Naive thymus-derived CD4-positive, alpha-beta T cell (primary cell): ENCODE measurements at places on chromosomes 5 and 9. TPM values are rescaled to one million over a fixed set of nuclear protein-coding genes. Genes with fewer than 3 reads are reported as not detected.

- no peaks in the 10 kb centered on the region for H3K36me3 ChIP-seq
- no peak overlapping the region for H3K4me3 ChIP-seq
- peaks cover 11% of the 10 kb centered on the region for H3K4me1 ChIP-seq
- no peaks in the 10 kb centered on the region for H3K27me3 ChIP-seq
Measured at GRCh38 chr5:172285226-172286143, 1.9 kb upstream of the UBTD2 start.

The PCDHA12 gene
- total RNA-seq: not detected in 2 replicates

The AGXT2 gene
- total RNA-seq: not detected

- no peak overlapping the region for H3K4me3 ChIP-seq
- no peak overlapping the region for H3K27ac ChIP-seq
- no peaks in the 10 kb centered on the region for H3K27me3 ChIP-seq
- DNase-seq: no peak
- H3K4me1 ChIP-seq: no peaks in the 10 kb centered on the region
Measured at GRCh38 chr5:35213608-35214007, 16.7 kb downstream of the PRLR start.

The PTPN3 gene
- total RNA-seq: not detected

- no peak overlapping the region for H3K4me3 ChIP-seq
- no peaks in the 10 kb centered on the region for H3K36me3 ChIP-seq
- H3K27ac ChIP-seq: no peak overlapping the region
- no peaks in the 10 kb centered on the region for H3K27me3 ChIP-seq
- no peaks in the 10 kb centered on the region for H3K4me1 ChIP-seq
Measured at GRCh38 chr9:20865347-20865746, 166.1 kb downstream of the HACD4 start.

GRCh38 chr5:152912924-152913323 is 507.8 kb upstream of the NMUR2 start:
- H3K27me3 ChIP-seq: no peaks in the 10 kb centered on the region
- H3K4me1 ChIP-seq: no peaks in the 10 kb centered on the region
- no peaks in the 10 kb centered on the region for H3K36me3 ChIP-seq
- H3K4me3 ChIP-seq: no peak overlapping the region

- H3K27me3 ChIP-seq: no peaks in the 10 kb centered on the region
- H3K36me3 ChIP-seq: no peaks in the 10 kb centered on the region
- no peak overlapping the region for H3K27ac ChIP-seq
- H3K4me1 ChIP-seq: no peaks in the 10 kb centered on the region
- no peak overlapping the region for H3K4me3 ChIP-seq
Measured at GRCh38 chr9:73038089-73038509, 85.2 kb upstream of the ALDH1A1 start.

- no peaks in the 10 kb centered on the region for H3K4me1 ChIP-seq
- no peaks in the 10 kb centered on the region for H3K27me3 ChIP-seq
- no peaks in the 10 kb centered on the region for H3K36me3 ChIP-seq
- no peak for DNase-seq
- H3K4me3 ChIP-seq: no peak overlapping the region
Measured at GRCh38 chr5:34550247-34550646, 105.9 kb upstream of the RAI14 start.

- H3K27ac ChIP-seq: no peak overlapping the region
- no peaks in the 10 kb centered on the region for H3K27me3 ChIP-seq
- DNase-seq: no peak
- no peaks in the 10 kb centered on the region for H3K4me1 ChIP-seq
Measured at GRCh38 chr5:68740226-68740910, 353.4 kb upstream of the SLC30A5 start.

- H3K27ac ChIP-seq: no peak overlapping the region
- H3K4me1 ChIP-seq: no peaks in the 10 kb centered on the region
- no peak overlapping the region for H3K4me3 ChIP-seq
- no peaks in the 10 kb centered on the region for H3K36me3 ChIP-seq
- no peaks in the 10 kb centered on the region for H3K27me3 ChIP-seq
Measured at GRCh38 chr9:117234103-117234502, 180.8 kb downstream of the ASTN2 start.

DNA sequence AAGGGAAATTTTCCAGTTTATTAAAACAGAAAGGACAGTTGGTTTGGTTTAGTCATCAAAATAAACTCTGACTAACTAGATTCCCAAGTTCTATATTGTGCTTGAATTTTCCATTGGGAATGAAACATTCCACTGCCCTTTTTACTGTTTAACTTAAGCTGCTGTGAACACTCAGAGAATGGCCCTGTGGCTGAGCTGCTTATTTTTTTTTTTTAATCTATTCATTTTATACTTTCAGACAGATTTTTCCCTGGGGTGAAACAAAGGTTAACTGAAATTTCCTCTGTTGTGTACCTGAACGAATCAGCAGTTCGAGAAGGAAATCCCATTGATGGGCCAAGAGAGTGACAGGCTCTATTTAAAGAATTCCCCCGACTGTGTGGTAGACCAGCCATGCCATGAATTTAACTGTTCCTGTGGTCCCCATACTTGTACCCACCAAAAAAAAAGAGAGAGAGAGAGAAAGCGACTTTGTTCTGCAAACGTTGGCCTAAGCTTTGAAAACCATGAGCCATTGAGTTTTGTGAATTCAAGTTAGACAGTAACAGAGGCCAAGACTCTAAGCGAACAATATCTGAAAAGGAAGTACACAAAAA is 138.7 kb upstream of the GRHPR start:
- H3K27ac ChIP-seq: no peak overlapping the region
- DNase-seq: no peak

DNA sequence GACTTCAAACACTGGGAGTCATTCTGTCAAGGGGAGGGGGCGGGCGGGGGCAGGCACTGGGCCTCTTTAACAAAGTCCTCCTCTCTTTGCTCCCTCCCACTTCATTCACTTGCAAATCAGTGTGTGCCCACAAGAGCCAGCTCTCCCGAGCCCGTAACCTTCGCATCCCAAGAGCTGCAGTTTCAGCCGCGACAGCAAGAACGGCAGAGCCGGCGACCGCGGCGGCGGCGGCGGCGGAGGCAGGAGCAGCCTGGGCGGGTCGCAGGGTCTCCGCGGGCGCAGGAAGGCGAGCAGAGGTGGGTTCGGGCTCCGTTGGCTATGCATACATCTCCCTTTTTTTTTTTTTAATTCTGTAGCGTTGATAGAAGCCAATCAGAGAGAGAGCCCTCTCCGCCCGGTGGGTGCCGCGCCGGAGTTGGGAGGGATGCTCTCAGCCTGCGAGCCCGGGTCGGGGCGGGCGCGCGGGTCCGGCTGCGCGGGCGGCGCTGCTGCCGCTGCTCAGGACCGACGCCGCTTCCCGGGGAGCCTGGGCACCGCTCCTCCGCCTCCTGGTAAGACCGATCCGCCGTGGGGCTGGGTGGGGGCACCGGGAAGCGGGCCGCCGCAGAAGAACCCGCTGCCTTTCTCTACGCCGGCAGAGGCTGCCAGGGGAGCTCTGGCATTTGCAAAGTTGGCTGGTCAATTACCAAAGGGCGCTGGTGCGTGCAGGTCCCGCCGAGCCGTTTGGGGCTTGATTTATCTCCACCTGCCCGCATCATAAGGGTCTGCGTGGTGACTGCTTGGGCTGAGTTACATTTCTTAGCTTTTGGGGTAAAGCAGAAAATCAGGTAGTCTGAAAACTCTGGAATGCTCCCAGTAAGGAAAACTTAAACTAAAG is at the start of gene CDH6:
TSS of gene CDH6 (plus strand) at position 96 of the 877 bp plus-strand sequence. CDS start 73,788 bp downstream, outside the sequence.
- H3K4me3 ChIP-seq: no peak within 1 kb of the TSS
- no peak for DNase-seq
- H3K27ac ChIP-seq: no peak within 1 kb of the TSS
- H3K27me3 ChIP-seq: no peaks in the 10 kb centered on the region

DNA sequence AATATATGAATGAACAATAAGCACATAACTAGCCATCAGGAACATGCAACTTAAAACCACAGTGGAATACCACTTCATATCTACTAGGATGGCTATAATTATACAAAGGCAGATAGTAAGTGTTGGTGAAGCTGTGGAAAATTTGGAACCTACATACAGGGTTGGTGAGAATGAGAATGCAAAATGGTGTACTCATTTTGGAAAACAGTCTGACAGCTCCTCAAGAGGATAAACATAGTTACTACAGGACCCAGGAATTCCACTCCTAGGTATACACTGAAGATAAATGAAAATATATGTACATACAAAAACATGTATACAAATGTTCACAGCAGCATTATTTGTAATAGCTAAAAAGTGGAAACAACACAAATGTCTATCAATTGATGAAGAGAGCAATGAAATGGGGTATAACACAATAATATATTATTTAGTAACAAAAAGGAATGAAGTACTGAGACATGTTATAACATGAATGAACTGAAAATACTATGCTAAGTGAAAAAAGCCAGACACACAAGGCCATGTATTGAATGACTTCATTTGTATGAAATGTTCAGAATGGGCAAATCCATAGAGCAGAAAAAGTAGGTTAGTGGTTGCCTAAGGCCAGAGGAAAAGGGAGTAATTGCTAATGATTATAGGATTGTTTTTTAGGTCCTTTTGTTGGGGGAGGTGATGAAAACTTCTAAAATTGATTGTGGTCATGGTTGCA is 31.2 kb upstream of the CDK5RAP2 start:
- H3K4me1 ChIP-seq: no peaks in the 10 kb centered on the region
- H3K27ac ChIP-seq: no peak overlapping the region
- H3K4me3 ChIP-seq: no peak overlapping the region
- no peak for DNase-seq

GRCh38 chr5:173814053-173814452 is 74.1 kb upstream of the CPEB4 start:
- H3K27ac ChIP-seq: no peak overlapping the region
- no peaks in the 10 kb centered on the region for H3K36me3 ChIP-seq
- no peaks in the 10 kb centered on the region for H3K27me3 ChIP-seq
- no peaks in the 10 kb centered on the region for H3K4me1 ChIP-seq
- H3K4me3 ChIP-seq: no peak overlapping the region

- H3K27ac ChIP-seq: peak overlapping the region; percentile 39
- H3K27me3 ChIP-seq: no peaks in the 10 kb centered on the region
- no peak for DNase-seq
- H3K4me3 ChIP-seq: no peak overlapping the region
- peaks cover 27% of the 10 kb centered on the region for H3K36me3 ChIP-seq
Measured at GRCh38 chr5:66170195-66170919, 26.3 kb downstream of the SREK1 start.

DNA sequence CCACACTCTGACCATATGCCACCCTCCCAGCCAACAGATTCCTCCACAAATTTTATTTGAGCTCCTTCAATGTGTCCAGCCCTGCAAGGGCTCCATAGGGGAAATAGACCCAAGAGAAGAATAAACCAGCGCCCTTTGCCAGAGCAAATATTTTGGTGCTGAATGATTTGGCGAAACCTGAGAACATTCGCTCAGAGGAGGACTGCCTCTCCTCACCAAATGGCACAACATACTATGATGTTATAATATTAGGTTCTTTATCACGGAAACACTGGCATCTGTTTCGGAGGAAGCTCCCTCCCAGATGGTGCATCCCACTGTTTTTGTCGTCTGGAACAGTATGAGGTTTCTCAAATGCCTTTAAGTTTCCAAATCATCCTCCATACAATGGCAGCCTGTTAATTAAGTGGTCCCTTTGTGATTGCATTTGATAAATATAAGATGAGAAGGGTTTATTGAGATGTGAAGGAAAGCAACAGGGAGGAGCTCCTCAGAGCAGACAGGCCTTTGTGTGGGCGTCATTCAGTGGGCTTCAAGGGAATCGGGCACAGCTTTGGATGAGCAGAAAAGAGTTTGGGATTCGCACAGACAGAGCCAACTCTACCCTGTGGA is 139.1 kb upstream of the ADRA1B start:
- no peak overlapping the region for H3K4me3 ChIP-seq
- no peaks in the 10 kb centered on the region for H3K4me1 ChIP-seq
- DNase-seq: no peak

The QRFP gene
- total RNA-seq: not detected

DNA sequence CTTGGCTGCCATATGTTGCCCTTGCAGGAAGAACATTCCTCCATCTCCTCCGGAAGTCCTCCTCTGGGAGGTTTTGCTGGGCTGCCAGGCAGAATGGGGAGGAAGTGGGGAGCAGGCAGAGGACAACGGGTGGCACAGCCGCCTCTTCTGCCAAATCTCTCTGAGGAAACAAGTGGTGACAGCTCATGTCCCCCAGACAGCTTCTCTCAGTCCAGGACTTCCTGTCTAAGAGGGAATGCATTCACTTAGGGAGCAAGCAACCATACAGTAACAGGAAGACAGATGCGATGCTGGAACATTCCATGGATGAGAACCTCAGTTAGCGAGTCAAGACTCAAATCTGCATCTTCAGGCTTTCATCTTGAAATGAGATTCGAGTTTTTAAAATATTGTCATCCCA is 701.0 kb downstream of the SEMA5A start:
- no peak overlapping the region for H3K4me3 ChIP-seq
- no peaks in the 10 kb centered on the region for H3K4me1 ChIP-seq
- no peak for DNase-seq
- no peaks in the 10 kb centered on the region for H3K36me3 ChIP-seq
- H3K27me3 ChIP-seq: no peaks in the 10 kb centered on the region

GRCh38 chr5:74167930-74168315 is 472.6 kb downstream of the ENC1 start:
- H3K4me1 ChIP-seq: no peaks in the 10 kb centered on the region
- H3K36me3 ChIP-seq: no peaks in the 10 kb centered on the region

The BAAT gene
- not detected for total RNA-seq

DNA sequence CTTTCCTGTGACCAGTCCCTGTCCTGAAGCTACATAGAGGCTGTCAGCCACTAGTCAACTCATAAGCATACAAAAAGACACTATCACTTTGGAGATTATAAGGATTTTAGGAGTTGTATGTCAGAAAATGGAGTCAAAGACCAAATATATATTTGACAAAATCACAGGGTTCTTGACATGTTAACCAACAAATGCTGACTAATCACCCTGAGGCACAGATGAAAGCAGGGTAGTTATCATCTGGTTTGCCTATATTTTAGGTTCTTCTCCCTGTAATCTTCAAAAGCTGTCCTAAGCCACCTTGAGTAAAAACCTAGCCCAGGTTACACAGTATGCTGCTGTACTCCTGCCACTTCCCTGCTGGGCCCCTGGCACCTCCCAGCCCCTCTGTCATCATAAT is 64.7 kb upstream of the ERCC6L2 start:
- no peak overlapping the region for H3K27ac ChIP-seq
- no peak for DNase-seq
- H3K4me1 ChIP-seq: no peaks in the 10 kb centered on the region
- H3K27me3 ChIP-seq: no peaks in the 10 kb centered on the region
- H3K4me3 ChIP-seq: no peak overlapping the region

The GMCL2 gene
- not detected for total RNA-seq

DNA sequence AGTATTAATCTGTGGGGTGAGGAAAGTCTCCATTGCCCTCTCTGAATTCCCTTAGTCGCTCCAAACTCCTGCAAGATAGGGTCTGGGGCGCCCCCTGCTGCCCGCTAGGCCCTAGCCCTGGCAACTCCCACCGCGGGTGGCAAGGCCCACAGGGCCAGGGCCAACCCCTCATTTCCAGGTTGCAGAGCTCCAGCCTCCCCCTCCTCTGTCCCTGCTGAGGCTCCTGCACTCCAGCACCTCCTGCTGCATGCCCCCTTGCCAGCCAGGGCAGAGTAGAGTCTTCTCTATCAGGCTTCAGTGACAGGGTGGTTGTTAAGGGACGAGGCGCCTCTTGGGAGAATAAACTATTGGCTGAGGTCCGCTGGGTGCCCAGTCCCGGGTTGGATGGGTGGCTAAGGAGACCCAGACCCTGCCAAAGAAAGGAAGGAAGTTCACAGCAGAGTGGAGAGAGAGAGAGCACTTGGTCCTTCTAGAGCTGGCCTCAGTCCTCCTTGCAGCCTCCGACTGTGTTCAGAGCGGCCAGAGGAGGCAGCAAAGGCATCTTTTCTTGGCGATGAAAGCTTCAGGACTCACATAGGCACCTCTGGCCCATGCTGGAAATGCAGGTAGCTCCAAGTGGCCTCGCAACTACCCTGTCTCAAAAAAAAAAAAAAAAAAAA is 45.6 kb downstream of the SAR1B start:
- H3K36me3 ChIP-seq: no peaks in the 10 kb centered on the region
- no peaks in the 10 kb centered on the region for H3K27me3 ChIP-seq
- no peak overlapping the region for H3K27ac ChIP-seq
- DNase-seq: peak; percentile 78

The SHLD3 gene
- 4.8 TPM for total RNA-seq

The PPP2R2B gene
- total RNA-seq: 1.00 TPM
